ENCODE measurements at places on chromosomes 1 and 21. TPM values are rescaled to one million over a fixed set of nuclear protein-coding genes. Genes with fewer than 3 reads are reported as not detected.

DNA sequence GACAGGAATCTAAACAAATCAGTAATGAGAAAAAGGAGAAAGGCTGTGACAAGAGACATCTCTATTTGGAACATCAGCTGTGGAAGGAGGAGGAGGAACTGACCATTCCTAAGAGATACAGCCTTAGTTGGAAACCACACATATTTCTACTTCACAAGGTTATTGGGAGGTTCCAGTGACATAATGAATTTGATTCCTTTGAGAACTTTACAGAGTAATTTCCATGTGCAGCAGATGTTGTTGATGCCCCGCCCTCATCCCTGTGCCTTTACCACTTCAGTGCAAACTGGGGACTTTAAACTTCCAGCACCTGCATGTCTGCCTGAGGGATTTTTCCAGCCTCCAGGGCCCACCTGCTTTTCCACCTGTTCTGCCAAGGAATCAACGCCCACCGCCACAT lies 9.3 kb upstream of the ST6GALNAC5 start:
- H3K27me3 ChIP-seq = peaks cover 20% of the 10 kb centered on the region
- no peak overlapping the region for H3K4me3 ChIP-seq
- H3K4me1 ChIP-seq = no peaks in the 10 kb centered on the region
- H3K27ac ChIP-seq = no peak overlapping the region
- no peaks in the 10 kb centered on the region for H3K36me3 ChIP-seq

GRCh38 chr1:186999506-186999905 lies 170.8 kb downstream of the PLA2G4A start:
- no peak overlapping the region for H3K27ac ChIP-seq
- no peak overlapping the region for H3K4me3 ChIP-seq
- no peak for DNase-seq
- no peaks in the 10 kb centered on the region for H3K36me3 ChIP-seq
- 0 out of 2 replicates have a peak, but pooled peaks cover 3% of the 10 kb centered on the region for H3K27me3 ChIP-seq
- H3K4me1 ChIP-seq = no peaks in the 10 kb centered on the region

GRCh38 chr1:46369542-46370213 lies 24.4 kb upstream of the FAAH start:
- H3K36me3 ChIP-seq = peaks cover 22% of the 10 kb centered on the region
- H3K4me1 ChIP-seq = no peaks in the 10 kb centered on the region
- no peaks in the 10 kb centered on the region for H3K27me3 ChIP-seq
- DNase-seq = no peak

GRCh38 chr1:37153116-37154100 lies 119.1 kb upstream of the GRIK3 start:
- no peak overlapping the region for H3K4me3 ChIP-seq
- peak; percentile 29 for DNase-seq
- H3K27ac ChIP-seq = no peak overlapping the region
- no peaks in the 10 kb centered on the region for H3K4me1 ChIP-seq
- no peaks in the 10 kb centered on the region for H3K27me3 ChIP-seq

GRCh38 chr1:169970114-169970513 lies 76.4 kb upstream of the SCYL3 start:
- H3K4me3 ChIP-seq = no peak overlapping the region
- no peaks in the 10 kb centered on the region for H3K27me3 ChIP-seq
- H3K4me1 ChIP-seq = no peaks in the 10 kb centered on the region
- no peaks in the 10 kb centered on the region for H3K36me3 ChIP-seq
- H3K27ac ChIP-seq = no peak overlapping the region

DNA sequence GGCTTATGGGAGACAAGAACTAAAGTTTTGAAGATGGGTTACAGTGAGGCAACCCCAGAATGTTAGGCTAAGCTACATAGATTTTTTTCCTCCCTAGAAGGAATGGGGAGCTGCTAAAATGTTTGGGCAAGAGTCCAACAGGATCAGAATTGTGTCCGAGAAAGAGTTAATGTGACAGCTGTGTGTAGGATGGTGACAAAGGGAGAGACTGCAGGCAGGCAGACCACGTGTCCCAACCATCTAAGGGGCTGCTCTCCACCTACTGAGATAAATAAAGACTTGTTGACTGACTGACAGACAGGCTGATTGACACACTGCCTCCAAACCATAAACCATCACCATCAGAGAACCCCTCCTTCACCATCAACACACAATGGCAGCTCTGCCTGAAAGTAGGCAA lies 133.7 kb upstream of the CTTNBP2NL start:
- no peak overlapping the region for H3K27ac ChIP-seq
- DNase-seq = no peak
- no peaks in the 10 kb centered on the region for H3K27me3 ChIP-seq

- no peak overlapping the region for H3K27ac ChIP-seq
- no peak for DNase-seq
Measured at GRCh38 chr1:46969014-46969619, 27.8 kb upstream of the CYP4A11 start.

DNA sequence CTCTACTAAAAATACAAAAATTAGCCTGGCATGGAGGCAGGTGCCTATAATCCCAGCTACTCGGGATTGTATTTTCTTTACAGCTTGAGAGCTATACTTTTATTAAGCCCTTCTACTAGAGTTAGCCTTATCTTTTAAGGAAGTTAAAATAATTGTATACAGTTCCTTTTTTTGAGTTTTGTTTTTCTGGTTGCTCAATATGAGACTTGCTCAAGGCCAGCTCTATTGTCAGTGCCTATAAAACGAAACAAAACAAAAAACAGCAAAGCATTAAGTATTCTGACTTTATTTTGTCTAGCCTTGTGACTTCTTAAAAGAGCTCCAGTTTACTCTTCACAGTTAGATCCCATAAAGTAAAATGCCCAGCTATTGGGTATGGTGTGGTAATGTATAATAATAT lies 17.2 kb downstream of the PKN2 start:
- H3K4me1 ChIP-seq = peaks cover 47% of the 10 kb centered on the region
- H3K27me3 ChIP-seq = no peaks in the 10 kb centered on the region
- peaks cover 7% of the 10 kb centered on the region for H3K36me3 ChIP-seq
- no peak overlapping the region for H3K27ac ChIP-seq
- DNase-seq = no peak
- no peak overlapping the region for H3K4me3 ChIP-seq

DNA sequence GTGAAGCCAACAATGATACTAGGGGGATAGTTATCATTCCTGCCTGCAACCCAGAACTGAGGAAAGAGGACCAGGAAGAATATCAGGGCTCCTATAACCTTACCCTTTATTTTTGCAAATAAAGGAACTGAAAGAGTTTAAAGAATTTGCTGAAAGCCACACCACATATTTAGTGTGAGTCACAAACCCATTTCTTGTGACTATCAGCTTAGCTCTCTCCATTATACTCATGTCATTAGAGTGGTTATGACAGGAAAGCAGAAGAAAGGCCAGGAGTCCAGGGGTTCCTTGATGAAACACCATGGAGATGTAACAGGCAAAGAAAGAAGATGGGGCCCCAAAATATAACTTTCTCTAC lies 141.1 kb upstream of the SAMSN1 start:
- no peak overlapping the region for H3K27ac ChIP-seq
- no peak for DNase-seq
- H3K27me3 ChIP-seq = no peaks in the 10 kb centered on the region
- no peaks in the 10 kb centered on the region for H3K36me3 ChIP-seq

DNA sequence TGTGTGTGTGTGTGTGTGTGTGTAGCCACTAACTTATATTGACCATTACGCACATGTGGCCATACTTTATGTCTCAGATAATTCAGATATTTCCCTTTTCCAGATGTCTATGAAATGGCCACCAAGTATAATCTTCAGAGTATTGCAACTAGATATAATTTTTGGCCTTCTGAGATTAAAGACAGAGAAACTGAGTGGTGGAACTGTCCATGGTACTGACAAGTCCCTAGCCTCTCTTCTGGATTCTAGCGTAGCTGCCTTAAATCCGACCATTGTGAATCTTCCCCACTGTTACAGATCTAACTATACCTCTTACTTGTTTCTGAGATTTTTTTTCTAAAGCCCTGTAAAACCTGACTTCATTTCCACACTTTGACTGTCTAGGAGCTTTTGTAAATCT lies 100.0 kb upstream of the SERTAD4 start:
- H3K27ac ChIP-seq = no peak overlapping the region
- H3K27me3 ChIP-seq = no peaks in the 10 kb centered on the region
- H3K4me1 ChIP-seq = no peaks in the 10 kb centered on the region
- no peaks in the 10 kb centered on the region for H3K36me3 ChIP-seq
- no peak for DNase-seq

DNA sequence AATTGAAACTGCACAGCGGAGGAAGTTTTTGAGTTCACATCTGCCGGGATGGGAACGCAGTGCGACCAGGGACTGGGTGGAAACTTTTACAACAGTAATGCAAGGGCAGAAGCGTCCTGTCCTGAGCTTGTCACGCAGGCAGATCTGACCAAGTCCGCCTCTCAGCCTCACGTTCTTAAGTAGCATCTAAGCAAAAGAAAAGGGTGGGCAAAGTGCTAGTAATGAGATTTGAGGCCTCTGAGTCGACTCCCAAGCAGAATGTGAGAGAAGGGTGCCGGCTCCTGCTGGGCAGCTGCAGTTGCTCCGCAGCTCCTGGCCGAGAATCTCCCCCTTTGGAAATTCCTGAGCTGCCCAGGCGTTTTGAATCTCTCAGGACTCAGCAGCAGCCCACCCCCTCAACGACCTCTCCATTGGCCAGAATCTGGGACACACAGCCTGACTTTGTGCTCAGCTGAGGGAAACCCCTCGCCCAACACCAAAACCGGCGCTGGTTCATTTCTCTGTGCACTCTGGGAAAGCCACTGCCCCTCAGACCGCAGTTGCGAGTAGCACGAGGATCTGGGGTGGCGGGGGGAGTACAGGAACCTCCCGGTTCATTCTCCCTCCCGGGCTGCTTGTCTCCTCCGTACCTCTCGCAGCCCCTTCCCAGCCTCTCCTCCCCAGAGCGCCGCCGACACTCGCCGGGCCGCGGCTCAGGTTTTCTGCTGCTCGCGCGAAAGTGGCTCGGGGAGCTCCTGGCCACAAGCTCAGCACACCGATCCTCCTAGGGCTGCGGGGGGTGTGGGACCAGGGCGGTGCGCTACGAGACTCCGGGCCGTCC lies 913 bp upstream of the S1PR1 start:
- peak overlapping the region; percentile 55 for H3K4me3 ChIP-seq
- H3K27me3 ChIP-seq = no peaks in the 10 kb centered on the region
- H3K36me3 ChIP-seq = peaks cover 18% of the 10 kb centered on the region
- H3K27ac ChIP-seq = peak overlapping the region; percentile 43
- H3K4me1 ChIP-seq = peaks cover 17% of the 10 kb centered on the region
- peak; percentile 78 for DNase-seq

GRCh38 chr1:75542818-75543570 lies 67.9 kb downstream of the SLC44A5 start:
- H3K27ac ChIP-seq = no peak overlapping the region
- H3K4me3 ChIP-seq = no peak overlapping the region
- H3K4me1 ChIP-seq = no peaks in the 10 kb centered on the region
- no peak for DNase-seq
- H3K27me3 ChIP-seq = no peaks in the 10 kb centered on the region

GRCh38 chr21:16002874-16003466 lies 273.2 kb downstream of the USP25 start:
- no peaks in the 10 kb centered on the region for H3K36me3 ChIP-seq
- H3K27ac ChIP-seq = no peak overlapping the region
- no peak for DNase-seq
- no peak overlapping the region for H3K4me3 ChIP-seq
- H3K4me1 ChIP-seq = no peaks in the 10 kb centered on the region
- H3K27me3 ChIP-seq = no peaks in the 10 kb centered on the region

- H3K27ac ChIP-seq = no peak overlapping the region
- H3K4me1 ChIP-seq = peaks cover 21% of the 10 kb centered on the region
- H3K27me3 ChIP-seq = no peaks in the 10 kb centered on the region
- DNase-seq = no peak
- H3K4me3 ChIP-seq = no peak overlapping the region
Measured at GRCh38 chr1:8883491-8883890, 5.0 kb upstream of the ENO1 start.

DNA sequence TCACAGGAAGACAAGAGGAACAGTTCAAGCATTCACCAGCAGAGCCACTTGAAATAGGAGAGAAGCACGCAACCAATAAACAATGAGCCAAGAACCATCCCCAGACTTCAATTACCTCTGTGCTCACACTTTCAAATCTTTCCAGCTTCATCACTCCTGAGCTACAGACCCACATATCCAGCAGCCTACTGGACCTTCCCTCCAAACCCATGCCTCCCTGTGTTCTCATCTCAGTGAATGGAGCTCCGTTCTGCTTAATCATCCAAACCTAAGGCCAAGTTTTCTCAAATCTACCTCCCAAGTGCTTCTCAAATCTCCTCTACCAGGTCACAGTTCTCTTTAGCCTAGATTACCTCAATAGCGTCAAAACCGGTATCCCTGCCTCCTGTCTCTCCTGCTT lies 3.7 kb downstream of the PEF1 start:
- no peak overlapping the region for H3K27ac ChIP-seq
- no peaks in the 10 kb centered on the region for H3K27me3 ChIP-seq
- H3K4me3 ChIP-seq = no peak overlapping the region
- H3K4me1 ChIP-seq = peaks cover 12% of the 10 kb centered on the region

DNA sequence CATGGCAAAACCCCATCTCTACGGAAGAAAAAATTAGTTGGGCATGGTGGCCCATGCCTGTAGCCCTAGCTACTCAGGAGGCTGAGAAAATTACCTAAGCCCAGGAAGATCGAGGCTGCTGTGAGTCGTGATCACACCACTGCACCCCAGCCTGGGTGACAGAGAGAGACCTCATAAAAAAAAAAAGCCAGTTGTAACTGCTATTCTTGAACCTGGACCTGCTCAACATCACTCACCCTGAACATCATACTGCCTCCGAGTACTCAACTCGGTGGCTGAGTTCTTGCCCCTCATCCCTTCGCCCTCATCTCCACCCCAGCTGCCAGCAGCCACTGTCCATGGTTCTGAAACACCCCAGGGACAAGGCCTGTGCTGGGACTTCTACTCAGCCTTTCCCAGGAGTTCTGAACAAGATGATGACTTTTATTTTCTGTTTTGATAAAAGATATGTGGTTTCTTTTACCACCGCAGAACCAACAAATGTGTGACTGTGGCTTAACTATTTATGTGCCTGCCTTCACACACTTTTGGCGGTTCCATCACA lies 5.4 kb upstream of the DISP3 start:
- H3K36me3 ChIP-seq = no peaks in the 10 kb centered on the region
- DNase-seq = no peak
- peaks cover 12% of the 10 kb centered on the region for H3K27me3 ChIP-seq
- no peak overlapping the region for H3K27ac ChIP-seq

GRCh38 chr1:159859767-159860322 lies 2.6 kb downstream of the VSIG8 start:
- no peak overlapping the region for H3K4me3 ChIP-seq
- peaks cover 4% of the 10 kb centered on the region for H3K4me1 ChIP-seq
- H3K36me3 ChIP-seq = no peaks in the 10 kb centered on the region
- H3K27ac ChIP-seq = no peak overlapping the region

- H3K4me1 ChIP-seq = peaks cover 20% of the 10 kb centered on the region
- H3K27me3 ChIP-seq = no peaks in the 10 kb centered on the region
Measured at GRCh38 chr1:150508982-150509381, 1.1 kb downstream of the ECM1 start.

AADACL4 gene
- not detected for total RNA-seq

GPATCH2 gene
- 15.3 TPM for total RNA-seq

KCNJ10 gene
- total RNA-seq = not detected

TPTE gene
- not detected for total RNA-seq

CGN gene
- 1.2 TPM for total RNA-seq

TDRD5 gene
- not detected for total RNA-seq

VCAM1 gene
- 11.0 TPM for total RNA-seq

SPATA46 gene
- not detected for total RNA-seq

DUSP12 gene
- total RNA-seq = 57.9 TPM
